SK-N-SH (cell line): ENCODE measurements at places on chromosomes 11 and 22.

GRCh38 chr11:69822676-69823494 is 3.7 kb upstream of the FGF3 start:
- DNase-seq: no peak

DNA sequence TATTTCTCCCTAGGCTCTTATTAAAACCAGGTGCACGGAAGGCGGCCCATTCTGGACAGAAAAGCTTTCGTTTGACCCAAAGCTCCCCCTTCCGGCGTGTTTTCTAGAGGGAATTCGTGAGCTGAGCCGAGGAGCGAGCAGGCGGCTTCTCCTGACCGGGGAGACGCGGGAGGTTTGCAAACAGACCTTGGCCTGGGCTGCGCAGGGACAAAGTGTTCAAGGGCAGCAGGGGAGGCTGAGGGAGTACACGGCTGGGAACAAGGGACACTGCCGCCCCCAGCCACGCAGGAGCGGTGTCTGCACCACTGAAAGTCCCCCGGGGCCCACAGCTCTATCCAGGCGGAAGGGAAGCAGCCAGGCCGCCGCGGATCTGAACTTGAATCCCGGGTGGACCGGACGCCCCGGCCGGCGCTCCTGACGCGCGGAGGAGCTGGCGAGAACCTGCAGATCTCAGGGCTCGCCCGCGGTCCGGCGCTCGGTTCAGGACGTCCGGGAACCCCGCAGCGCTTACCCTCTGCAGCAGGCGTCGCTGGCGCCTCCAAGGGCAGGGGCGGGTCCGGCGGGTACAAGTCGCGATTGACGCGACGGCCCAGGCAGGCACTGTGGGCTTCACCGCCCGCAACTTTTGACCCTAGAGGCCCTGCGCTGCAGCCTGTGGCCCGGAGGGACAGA is 101.9 kb downstream of the WT1 start:
- peak; percentile 56 for DNase-seq

DNA sequence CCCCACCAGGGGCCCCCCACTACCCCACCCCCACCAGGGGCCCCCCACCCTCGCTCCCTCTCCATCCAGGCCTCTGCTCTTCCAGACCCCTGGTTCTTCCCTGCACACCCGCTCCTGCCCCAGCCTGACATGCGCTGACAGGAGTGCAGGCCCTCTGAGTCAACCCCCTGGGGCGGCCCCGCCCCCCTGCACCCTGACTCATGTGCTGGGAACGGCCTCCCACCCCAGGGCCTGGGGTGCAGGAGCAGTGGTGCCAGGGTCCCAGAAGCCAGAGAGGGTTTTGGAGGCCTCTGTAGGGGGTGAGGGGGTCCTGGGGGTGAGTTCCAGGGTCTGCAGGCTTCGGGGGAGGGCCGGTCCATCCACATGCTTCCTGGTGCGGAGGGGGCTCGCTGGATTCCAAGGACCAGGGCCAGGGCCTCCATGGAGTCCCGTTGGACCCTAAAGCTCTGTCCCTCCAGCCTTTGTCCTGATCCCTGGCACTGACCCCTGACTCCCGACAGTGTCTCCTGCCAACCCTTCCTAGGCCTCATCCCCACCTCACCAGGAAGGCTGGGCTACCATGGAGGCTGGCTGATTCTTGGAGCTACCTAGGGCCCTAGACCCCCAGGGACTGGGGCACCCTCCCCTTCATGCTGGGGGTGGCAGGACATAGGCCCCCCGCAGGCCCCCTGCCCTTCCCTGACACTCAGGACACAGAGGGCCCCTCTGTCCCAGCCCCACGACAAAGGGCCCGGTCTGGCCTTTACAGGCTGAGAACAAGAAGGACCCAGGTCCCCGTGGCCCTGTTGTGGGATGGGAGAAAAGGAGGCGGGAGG is 583 bp upstream of the PKP3 start:
- no peak for DNase-seq

DNA sequence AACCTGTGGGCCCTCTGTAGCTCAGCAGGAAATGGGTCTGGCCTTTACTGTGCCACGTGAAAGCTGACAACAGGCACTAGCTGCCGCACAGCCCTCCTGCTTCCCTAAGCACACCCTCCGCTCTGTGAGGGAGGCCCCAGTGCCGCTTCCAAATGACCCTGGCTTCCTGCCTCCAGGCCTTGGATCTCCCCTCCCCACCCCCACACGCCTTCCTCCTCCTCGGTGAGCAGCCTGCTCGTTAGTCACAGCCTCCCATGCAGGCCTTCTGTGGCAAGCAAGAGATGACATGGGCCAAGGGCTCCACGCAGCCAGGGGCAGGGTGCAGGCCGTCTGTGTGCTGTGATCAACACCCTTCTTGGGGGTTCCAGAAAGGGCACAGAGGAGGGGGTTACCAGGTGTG is 15.3 kb upstream of the RASL10A start:
- no peak for DNase-seq

DNA sequence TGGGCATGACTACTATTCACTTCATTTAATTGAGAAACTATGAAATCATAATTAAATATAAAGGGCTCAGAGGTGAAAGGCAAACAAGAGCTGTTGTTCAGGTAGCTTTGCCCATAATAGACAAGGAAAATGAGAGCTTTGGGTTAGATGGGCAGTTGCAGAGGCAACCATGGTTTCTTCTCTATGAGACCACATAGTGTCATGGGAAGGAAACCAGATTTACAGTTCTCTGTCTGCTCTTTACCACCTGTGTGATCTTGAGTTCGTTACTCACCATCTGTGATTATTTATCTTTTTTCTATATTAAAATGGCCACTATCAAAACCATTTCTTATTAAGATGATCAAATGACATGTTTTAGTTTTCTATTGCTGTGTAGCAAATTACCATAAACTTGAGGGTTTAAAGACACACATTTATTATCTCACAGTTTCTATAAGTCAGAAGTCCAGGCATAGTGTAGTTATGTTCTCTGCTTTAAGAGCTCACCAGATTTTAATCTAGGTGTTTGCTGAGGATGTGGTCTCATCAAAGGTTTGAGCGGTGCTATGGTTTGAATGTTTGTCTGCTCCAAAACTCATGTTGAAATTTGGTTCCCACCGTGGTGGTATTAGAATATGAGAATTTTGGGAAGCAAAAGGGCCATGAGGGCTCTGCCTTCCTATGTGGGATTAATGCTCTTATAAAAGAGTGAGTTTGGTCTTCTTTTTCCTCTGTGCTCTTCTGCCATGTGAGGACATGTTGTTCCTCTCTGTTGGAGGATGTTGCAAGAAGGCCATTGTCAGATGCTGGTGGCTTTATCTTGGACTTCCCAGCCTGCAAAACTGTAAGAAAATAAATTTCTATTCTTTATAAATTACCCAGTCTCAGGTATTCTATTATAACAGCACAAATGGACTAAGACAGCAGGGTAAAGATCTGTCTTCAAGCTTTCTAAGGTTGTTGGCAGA is 38.2 kb downstream of the OR2AG2 start:
- no peak for DNase-seq

GRCh38 chr22:39559456-39560105 is 11.0 kb upstream of the CACNA1I start:
- peak; percentile 42 for DNase-seq

DNA sequence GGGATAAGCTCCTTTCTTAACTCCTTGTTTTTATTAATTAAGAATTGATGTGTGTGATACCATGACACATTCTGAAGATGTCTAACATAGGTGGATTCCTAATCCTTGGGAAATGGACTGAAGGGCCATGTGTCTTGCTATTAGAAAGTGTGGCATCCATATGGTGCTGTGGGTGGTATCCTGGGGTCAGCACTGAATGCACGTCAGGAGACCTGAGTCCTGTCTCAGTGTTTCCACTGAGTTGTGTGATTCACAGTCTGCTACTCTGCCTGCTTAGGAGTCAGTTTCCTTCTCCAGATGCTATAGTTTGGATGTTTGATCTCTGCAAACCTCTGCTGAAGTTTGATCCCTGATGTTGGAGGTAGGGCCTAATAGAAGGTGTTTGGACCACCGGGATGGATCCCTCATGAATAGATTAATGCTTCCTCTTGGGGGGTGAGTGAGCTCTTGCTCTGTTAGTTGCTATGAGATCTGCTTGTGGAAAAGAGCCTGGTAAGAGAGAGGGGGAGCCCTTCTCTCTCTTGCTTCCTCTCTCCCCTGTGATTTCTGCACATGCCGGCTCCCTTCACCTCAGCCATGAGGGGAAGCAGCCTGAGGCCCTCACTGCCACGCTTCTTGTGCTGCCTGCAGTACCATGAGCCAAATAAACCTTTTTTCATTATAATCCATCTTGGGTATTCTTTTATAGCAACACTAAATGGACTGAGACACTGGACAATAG is 666.5 kb downstream of the NTM start:
- no peak for DNase-seq

GRCh38 chr11:103234974-103235373 is 125.7 kb downstream of the DYNC2H1 start:
- no peak for DNase-seq

DNA sequence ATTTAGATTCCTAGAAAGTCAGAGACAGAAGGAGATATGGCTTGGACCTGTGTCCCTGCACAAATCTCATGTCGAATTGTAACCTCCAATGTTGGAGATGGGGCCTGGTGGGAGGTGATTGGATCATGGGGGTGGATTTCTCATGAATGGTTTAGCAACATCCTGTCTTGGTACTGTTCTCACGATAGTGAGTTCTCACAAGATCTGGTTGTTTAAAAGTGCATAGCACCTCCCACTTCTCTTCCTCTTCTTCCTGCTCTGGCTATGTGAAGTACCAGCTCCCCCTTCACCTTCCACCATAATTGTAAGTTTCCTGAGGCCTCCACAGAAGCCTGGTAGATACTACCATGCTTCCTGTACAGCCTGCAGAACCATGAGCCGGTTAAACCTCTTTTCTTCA is 27.6 kb upstream of the PAMR1 start:
- DNase-seq: no peak

GRCh38 chr11:326592-326841 is 5.9 kb upstream of the IFITM3 start:
- DNase-seq: peak; percentile 6

GRCh38 chr11:62402226-62402959 is 16.4 kb upstream of the SCGB1A1 start:
- DNase-seq: no peak

GRCh38 chr11:2530131-2530854 is 85.5 kb downstream of the KCNQ1 start:
- no peak for DNase-seq

DNA sequence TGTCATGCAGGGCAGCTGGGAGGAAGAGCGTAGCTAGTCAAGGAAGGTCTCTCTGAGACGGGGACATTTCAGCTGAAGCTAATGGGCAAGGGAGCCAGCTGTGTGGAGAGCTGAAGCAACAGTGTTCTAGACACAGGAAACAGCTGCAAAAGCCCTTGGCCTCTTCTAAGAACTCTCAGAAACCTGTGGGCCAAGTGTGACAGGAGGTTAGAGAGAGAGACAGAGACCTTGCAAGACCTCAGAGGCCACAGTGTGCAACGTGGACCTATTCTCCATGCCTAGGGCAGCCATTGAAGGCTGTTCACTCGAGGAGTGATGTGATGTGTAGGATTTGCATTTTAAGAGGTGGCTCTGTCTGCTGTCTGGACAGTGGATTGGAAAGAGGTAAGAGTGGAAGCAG is 48.7 kb upstream of the TNRC6B start:
- no peak for DNase-seq

DNA sequence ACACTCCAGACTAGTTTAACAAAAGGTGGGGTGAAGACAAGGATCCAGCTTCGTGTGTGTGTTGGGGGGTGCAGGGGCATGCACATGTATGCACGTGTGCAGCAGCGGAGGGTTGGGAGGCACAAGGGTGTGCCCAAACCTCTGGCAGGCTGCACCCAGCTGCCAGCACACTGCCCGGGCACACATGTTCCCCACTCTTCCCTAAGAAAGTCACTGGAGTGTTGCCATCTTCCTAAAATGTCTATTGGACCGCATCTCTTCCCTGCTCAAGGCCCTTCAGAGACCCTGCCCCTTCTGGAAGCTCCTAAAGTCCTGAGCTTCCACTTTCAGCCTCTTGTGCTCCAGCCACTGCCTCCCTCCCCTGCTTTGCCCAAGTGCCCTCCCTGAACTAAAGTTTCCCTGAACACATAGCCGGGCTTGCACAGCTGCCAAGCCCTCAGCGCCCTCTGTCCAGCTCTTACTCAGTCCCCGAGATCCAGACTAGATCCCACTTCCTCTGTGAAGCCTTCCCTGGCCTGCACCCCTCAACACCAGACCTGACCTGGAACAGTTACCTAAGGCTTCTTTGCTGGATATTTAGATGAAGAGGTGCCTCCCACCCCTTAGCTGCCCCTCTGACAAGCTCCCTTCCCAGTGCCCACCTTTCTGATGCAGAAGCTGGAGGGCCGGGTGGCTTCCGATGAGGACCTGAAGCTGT is 6.0 kb downstream of the CFL1 start:
- DNase-seq: peak; percentile 27

GRCh38 chr11:1881442-1882264 is 10.0 kb downstream of the PRR33 start:
- no peak for DNase-seq

- no peak for DNase-seq
Measured at GRCh38 chr22:44567846-44568493, 69.9 kb upstream of the RTL6 start.

GRCh38 chr11:33211580-33211979 is 45.6 kb upstream of the HIPK3 start:
- DNase-seq: no peak

- DNase-seq: no peak
Measured at GRCh38 chr11:30281476-30282288, 41.2 kb upstream of the ARL14EP start.

GRCh38 chr22:49136041-49136815 is 691.4 kb downstream of the BRD1 start:
- no peak for DNase-seq

GRCh38 chr11:10580623-10581022 is 12.2 kb upstream of the LYVE1 start:
- DNase-seq: no peak

GRCh38 chr11:129258205-129258604 is 66.1 kb upstream of the ARHGAP32 start:
- DNase-seq: no peak

- DNase-seq: no peak
Measured at GRCh38 chr11:73201249-73201648, 16.8 kb upstream of the P2RY2 start.

DNA sequence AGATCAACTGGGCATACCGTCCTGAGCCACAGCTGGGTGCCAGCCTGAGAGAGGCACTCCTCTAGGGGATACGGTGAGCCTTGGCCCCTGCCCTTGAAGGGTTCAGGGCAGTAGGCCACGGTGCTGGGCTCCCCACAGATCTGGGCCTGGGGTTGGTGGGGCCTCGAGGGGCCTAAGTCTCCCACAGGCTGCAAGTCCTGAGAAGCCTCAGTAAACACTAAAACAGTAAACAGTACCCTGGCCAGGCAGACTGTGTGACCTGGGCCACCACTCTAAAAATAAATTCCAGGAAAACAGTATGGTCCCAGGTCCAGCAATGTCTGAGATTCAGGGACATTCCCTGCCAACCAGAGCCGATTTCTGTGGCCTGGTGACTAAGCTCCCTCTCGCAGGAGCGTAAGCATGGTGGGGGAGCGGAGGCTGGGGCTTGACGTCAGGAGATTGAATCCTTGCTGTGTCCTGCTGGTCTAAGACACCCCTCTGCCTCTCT is 2.3 kb upstream of the RHOD start:
- no peak for DNase-seq

- DNase-seq: no peak
Measured at GRCh38 chr11:72141066-72141465, 5.5 kb downstream of the FOLR3 start.

DNA sequence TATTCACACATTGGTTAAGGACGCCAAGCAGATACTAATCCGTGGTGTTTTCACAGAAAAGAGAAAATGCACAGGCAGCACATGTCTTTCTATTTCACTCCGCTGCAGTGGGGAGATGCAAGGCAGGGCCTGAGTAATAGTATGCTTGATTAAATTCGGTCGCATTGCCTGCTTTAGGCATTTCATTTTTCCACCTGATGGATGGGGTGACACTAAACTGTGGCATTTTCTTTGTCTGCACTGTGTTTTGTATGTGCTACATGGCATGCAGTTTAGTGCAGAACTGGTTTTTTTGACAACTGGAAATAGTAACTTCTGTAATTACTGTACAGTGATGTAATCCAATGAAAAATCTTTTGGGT is 94.9 kb downstream of the SLC17A6 start:
- DNase-seq: no peak
